ENCODE measurements at places on chromosomes 13 and 19.

DNA sequence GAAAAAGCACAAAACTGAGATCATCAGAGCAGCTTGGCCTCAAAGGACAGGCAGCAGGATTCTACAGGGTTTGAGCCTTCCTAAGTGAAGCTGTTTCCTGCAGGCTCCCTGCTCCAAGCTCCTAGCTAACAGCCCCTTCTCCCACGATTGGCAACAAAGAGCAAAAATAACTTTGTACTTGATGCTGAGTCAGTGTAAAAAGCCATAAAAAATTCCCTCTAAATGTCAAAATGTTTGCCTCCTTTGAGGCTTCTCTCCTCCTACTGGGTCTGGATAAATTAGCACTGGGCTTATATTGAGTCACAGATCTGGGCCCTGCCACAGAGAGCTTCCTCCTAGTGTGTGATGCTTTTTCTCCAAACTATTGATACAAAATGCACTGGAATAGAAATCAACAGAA lies 153.3 kb downstream of the TNFRSF19 start:
- no peak for DNase-seq

GRCh38 chr13:37433086-37433485 lies 165.5 kb downstream of the POSTN start:
- DNase-seq: no peak

- DNase-seq: no peak
These were observed 396.5 kb downstream of the IRS2 start for GRCh38 chr13:109389892-109390345.

DNA sequence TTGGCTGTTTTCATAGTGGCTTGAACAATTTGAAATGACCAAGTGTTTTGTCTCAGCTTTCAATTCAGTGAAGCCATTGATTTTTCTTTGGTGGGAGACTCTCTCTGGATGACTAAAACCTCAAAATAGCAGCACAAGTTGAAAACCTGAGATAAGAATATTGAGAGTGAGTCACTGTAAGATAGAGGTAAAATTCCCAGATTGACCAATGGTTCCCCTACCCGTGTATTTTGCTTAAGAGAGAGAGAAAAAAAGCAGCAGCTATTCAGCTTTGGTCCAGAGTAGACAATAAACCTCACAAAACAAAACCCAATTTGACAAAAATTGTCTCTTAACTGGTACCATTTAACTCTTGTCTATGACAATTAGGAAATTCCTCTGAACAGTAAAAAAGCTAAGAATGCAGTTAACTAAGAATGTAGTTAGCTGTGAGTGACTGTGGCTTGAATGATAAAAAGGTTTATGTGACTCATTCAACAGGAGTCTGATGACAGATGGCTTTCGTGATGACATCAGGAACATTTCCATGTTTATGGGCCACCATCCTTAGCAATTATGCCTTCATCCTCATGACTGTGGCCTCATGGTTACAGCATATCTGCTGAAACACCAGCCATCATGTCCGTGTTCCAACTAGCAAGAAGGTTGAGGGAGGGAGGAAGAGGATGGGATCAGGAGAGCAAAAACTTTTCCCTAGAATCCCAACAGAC lies 356.9 kb downstream of the NDFIP2 start:
- no peak for DNase-seq

GRCh38 chr19:11437955-11438354 lies 2.5 kb downstream of the PRKCSH start:
- no peak for DNase-seq

- no peak for DNase-seq
These were observed 2.8 kb upstream of the TNFSF9 start for GRCh38 chr19:6527893-6528543.

DNA sequence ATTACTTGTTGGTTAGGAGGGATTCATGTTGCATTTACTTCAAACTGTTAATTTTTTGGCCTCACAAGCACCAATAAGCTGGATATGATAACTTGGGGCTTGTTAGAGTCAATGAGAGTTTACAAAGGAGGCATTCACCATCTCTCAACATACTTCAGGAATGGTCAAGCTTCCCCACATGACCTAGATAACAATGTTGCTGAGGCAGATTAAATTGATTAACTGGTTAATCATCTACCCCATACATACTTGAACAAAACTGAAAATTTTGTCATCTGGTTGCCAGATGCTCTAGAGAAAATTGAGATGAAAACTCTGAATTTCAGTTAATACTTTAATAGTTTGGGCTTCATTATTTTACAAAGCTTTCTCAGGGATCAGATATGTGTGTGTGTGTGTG lies 43.0 kb upstream of the UBL3 start:
- DNase-seq: no peak

- DNase-seq: no peak
These were observed 50.8 kb upstream of the HTR2A start for GRCh38 chr13:46947425-46948191.

DNA sequence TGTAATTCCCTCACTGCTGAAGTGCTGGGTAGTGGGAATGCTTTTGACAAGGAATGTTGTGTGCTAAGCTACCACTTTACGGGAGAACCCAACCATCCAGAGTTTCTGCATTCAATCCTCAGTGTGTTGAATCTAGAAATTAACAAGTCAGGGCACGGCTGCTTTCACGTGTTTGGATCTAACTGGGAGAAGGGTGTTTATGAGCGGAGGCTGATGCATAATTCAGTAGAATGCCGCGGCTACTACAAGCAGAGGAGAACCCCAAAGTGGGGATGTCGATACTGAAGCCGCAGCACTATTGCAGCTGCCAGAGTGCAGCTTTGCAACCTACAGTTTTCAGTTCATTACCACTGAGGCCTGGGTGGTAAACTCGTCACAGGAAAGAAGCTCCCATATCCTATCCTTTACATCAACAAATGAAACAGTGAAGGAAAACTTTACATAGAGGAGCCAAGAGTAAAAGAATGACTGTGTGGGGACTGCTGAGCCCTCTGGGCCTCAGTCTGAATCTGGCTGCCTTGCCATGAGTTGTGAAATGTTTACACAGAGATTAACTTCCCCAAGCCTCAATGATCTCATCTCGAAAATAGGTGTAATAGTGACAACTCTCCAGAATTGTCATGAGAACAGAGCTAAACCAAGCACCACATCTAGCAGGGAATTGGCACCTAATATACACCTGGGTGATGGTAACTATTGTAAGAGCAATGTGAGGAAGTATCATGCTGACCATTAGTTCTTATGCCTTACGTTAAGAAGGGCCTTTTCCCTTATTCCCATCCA lies 531.7 kb downstream of the MYO16 start:
- no peak for DNase-seq

- DNase-seq: no peak
These were observed 20.6 kb downstream of the TUBGCP3 start for GRCh38 chr13:112567161-112567862.

- DNase-seq: no peak
These were observed 1.1 kb downstream of the MIER2 start for GRCh38 chr19:343451-343931.

DNA sequence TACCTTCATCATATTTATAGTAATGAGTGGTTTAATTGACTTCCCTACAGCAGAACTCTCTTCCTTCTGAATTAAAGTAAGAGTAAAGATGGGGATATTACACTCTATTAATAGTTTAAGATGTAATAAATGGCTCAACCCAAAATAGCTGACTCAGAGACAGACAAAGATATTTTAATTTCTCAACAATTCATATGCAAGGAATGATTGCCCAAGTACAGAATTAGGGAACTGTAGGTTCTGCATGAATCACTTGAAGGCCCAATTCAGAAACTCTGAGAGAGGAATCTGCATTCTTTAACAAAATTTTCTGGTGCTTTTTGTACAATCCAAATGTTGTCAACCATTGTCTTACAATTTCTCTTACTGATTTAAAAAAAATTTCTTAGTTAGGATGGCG lies 42.9 kb upstream of the PCDH9 start:
- DNase-seq: no peak

- no peak for DNase-seq
These were observed 6.3 kb downstream of the CFAP97D2 start for GRCh38 chr13:114185182-114185971.

GRCh38 chr13:77196052-77196618 lies 130.8 kb downstream of the MYCBP2 start:
- no peak for DNase-seq

DNA sequence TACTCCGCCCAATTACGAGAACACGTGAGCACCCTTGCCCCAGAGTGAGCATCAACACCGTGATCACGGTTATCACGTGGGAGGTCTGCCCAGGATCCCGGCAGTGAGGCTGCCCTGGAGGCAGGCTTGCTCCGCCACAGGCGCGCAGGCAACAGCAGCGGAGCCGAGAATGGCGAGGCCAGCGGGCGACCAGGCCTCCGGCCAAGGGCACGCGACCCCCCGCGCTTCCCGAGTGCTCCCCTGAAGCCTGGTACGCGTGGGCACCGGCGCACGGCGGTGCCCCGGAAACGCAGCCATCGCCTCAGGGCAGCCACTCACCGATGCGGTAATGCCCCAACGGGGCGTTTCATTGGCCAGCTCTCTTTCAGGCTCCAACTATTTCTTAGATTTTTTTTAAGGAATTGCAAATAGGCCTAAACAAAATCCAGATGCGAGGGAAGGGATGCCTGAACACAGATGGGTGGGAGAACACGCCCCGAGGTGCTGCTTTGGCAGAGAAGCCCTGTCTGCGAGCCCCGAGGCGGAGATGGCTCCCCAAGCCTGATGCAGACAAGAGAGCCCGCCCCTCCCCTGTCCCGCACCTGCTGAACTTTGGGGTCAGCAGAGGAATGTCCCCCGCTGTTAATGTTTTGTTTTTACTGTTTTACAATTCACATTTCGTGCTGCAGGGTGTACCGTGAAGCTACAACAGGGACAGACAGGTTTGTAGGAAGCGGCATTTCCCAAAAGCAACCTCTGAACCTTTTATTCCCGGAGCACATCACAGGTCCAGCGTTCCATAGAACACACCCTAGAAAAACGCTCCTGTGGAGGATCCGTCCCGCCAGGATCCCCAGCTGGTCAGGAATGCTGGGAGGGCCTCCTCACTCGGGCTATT lies 132.7 kb downstream of the ZDHHC20 start:
- no peak for DNase-seq

DNA sequence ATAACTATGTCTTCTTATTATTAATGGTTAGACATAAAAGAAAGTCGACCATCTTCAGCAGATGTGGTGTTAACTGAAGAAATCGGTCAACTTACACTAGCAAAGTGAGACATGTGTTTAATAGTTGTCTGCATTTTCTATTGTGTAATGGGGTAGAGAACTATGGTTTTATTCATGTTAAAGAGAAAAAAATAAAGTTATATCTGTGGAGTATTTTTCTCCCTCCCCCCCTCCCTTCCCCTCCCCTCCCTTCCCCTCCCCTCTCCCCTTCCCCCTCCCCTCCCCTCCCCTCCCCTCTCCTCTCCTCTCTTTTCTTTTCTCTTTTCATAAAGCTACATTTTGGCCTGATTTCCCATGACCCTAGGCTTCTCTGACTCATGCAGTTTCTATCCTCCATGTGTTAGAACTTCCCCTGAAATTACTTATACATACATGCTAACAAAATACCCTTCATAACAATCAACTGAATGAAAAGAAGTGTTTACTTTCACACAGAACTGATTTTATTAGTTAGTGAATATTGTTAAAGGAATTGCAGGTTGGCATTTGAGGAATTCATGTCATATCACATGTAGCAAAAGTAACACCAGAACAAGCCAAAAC lies 1431.0 kb upstream of the ATXN8OS start:
- no peak for DNase-seq

- DNase-seq: no peak
These were observed 5.0 kb downstream of the TNFSF14 start for GRCh38 chr19:6664916-6665315.

DNA sequence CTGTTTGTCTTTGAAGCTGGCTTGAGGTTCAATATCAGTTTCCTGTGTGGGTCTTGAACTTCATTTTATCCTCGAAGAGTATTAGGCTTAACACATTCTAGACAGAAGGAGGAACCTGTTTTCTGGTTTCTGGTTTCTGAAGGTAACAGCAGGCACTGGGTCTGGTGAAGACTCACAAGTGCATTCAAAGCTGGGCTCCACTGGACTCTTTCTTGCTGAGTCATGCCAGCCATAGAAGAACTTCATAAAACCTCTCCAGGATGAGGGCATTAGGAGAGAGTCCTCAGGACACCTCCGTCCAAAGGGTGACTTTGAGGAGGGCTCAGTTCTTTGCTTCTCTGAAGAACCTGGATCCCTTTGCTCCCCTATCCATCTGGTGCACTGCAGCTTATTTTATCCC lies 668.6 kb upstream of the SLC10A2 start:
- DNase-seq: no peak

GRCh38 chr13:48556817-48557216 lies 23.9 kb upstream of the RCBTB2 start:
- DNase-seq: no peak

GRCh38 chr13:106156468-106156867 lies 379.0 kb downstream of the EFNB2 start:
- no peak for DNase-seq

- no peak for DNase-seq
These were observed 1952.0 kb upstream of the PCDH20 start for GRCh38 chr13:63367522-63368198.

- DNase-seq: no peak
These were observed 11.5 kb upstream of the TFDP1 start for GRCh38 chr13:113573065-113573464.
